ENCODE measurements at places on chromosomes 2 and 18.

- no peak for DNase-seq
These were observed 4.0 kb upstream of the FAM124B start for GRCh38 chr2:224405841-224406370.

DNA sequence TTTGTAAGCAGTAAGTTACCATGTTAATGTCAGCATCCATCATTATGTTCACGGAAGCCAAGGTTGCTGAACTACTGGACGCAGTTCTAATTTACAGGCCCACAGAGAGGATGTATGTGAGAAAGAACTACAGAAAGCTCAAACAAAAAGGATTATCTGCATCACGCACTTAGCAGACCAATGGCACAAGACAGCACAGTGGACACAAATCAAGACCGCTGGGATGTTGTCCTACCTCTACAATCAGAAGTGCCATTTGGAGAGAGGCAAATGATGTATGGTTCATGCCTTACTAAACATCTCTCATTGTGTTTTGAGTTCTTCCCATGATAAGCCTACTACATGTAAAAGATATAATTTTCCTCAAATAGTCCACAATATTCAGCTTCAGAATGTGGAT, 330.7 kb upstream of the CHAC2 start:
- no peak for DNase-seq

- no peak for DNase-seq
These were observed 186.4 kb upstream of the ST6GAL2 start for GRCh38 chr2:107072150-107072940.

DNA sequence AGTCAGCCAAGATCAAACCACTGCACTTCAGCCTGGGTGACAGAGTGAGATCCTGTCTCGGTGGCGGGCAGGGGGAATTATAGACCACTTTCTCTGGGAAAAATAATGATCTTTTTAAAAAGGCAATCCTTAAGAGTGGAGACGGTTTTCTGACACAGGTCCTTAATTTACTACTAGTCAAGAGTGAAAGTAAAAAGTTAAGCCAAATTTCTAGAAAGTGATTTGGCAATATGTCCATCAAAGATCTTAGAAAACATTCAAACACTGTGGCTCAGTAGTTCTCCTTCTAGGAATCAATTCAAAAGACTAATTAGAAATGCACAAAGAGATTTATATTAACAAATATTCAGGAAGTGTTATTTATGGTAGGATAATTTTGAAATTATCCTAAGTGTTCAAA, 148.5 kb upstream of the DNMT3A start:
- no peak for DNase-seq

GRCh38 chr2:156704617-156705016, 268.4 kb downstream of the GPD2 start:
- no peak for DNase-seq

GRCh38 chr18:22813648-22814328, 119.3 kb upstream of the RBBP8 start:
- DNase-seq: no peak

- no peak for DNase-seq
These were observed 124.2 kb downstream of the GALR1 start for GRCh38 chr18:77373730-77374445.
